ENCODE measurements at places on chromosomes 5 and 9.
A peak's percentile ranks its signal among the peaks of the same experiment; 100 is the strongest.

DNA sequence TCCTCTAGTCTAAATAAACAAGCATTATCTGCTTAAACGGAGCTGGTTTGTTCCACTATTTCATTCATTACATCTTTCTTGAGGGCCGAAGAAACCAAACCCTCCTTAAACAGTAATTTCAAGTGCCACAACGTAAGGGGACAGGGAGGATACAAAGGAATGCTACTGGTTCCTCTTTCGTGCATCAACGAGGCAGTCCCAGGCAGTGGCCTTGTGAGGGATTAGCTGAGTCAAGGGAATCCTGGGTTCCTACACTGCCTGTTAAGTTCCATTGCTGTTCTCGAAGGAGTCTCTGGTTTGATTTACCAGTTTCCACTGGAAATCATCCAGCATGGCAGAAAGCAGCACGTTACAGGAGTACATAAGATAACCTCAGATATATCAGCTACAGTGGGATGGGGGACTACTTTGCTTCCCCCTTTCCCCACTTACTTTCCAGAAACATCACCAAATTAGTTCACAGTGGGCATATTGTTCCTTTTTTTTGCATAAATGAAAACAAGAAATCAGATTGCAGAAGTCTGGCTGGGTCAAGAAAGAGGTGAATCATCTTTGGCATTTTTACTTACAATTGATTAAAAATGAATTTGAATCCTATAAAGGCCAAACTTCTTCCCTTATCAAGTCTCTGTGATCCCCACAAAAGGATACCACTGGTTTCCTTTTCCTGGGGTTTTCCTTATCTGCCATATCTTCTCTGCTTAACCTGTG, 2.5 kb upstream of the RANBP3L start:
- no peak for DNase-seq

DNA sequence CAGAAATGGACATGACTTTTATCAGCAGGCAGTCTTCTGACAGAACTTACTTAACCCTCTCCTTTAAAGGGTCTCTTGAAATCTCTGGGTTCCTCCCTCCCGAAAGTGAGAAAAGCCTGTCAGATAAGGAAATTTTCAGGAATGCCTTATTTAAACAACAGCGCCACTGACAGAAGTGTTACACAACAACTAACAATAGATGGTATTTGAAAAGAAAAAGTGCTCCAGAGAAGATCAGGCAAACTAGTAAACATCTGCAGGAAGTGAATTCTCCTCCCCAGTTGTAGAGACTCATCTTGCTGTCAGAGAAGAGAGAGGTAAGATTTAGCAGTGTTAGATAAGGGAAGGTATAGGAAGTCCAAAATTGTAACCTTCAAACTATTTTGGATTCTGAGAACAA, 107.2 kb upstream of the NFIL3 start:
- DNase-seq = no peak

GRCh38 chr9:127878001-127878651, 651 bp upstream of the AK1 start:
- DNase-seq = no peak

GRCh38 chr5:57494104-57495098, 11.8 kb upstream of the ACTBL2 start:
- peak; percentile 38 for DNase-seq

DNA sequence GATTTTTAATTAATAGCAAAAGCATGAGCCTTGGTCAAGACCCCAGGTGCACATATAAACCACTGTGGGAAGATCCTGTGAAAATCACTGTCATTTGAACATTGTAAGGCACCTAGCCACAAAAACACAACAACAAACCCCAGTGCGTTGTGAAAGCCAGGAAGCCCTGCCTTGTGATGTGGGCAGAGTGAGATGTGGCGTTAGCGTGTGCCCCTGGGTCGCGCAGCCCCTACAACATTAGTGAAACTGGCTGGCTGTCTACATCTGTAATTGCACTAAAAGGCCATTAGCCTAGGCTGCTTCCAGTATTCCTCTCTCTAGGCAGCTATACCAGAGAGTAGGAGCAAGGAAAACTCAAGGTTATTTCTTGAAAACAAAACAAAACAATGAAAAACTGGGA, 21.1 kb upstream of the PDZD2 start:
- DNase-seq = no peak

Measured in hematopoietic multipotent progenitor cell treated with erythropoietin and hydrocortisone succinate and interleukin-3 and kit ligand, for 17 days (in vitro differentiated cells).